GM23248 (cell line): ENCODE measurements at places on chromosomes 3 and 15. TPM values are rescaled to one million over a fixed set of nuclear protein-coding genes. Genes with fewer than 3 reads are reported as not detected.

SLC30A4 gene
- total RNA-seq: 6.5 and 7.8 TPM in 2 replicates

SPATA12 gene
- not detected in 2 replicates for total RNA-seq

DNA sequence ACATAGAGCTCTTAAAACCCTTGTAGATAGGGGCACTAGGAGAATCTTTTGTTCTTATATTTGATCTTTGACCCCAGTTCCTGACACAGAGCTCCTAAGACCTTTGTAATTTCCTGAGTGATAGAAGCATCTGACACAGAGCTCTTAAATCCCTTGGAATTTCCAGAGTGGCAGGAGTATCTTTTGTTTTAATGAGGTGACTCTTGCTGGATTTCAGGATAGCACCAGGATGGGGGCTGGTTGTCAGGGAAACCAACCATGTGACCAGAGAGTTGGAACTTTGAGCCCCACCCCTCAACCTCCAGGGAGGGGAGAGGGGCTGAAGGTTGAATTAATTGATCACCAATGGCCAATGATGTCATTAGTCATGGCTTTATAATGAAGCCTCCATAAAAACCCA lies 47.6 kb upstream of the ST8SIA2 start:
- no peak for DNase-seq
- no peaks in the 10 kb centered on the region for H3K4me1 ChIP-seq
- H3K27me3 ChIP-seq: peaks cover 10% of the 10 kb centered on the region
- no peak overlapping the region for H3K27ac ChIP-seq
- H3K4me3 ChIP-seq: no peak overlapping the region

GRCh38 chr3:58041182-58041825 lies 33.1 kb downstream of the FLNB start:
- peaks cover 68% of the 10 kb centered on the region for H3K4me1 ChIP-seq
- DNase-seq: no peak
- H3K36me3 ChIP-seq: no peaks in the 10 kb centered on the region
- no peak overlapping the region for H3K4me3 ChIP-seq

- DNase-seq: no peak
- H3K4me3 ChIP-seq: no peak overlapping the region
- H3K4me1 ChIP-seq: peaks cover 7% of the 10 kb centered on the region; the same call in 1 of the 2 replicates
- H3K27ac ChIP-seq: no peak overlapping the region
- H3K27me3 ChIP-seq: no peaks in the 10 kb centered on the region
Observed at GRCh38 chr3:177106184-177106583, 91.1 kb downstream of the TBL1XR1 start.
